ENCODE measurements at places on chromosomes 3 and 15.

- H3K36me3 ChIP-seq: no peaks in the 10 kb centered on the region
- H3K27ac ChIP-seq: no peak overlapping the region
- no peak for DNase-seq
Observed at GRCh38 chr3:176078906-176079305, 1118.4 kb downstream of the TBL1XR1 start.

GRCh38 chr3:110390372-110390771 is 681.2 kb upstream of the NECTIN3 start:
- no peaks in the 10 kb centered on the region for H3K27me3 ChIP-seq
- H3K36me3 ChIP-seq: no peaks in the 10 kb centered on the region
- H3K4me1 ChIP-seq: no peaks in the 10 kb centered on the region
- H3K27ac ChIP-seq: no peak overlapping the region
- no peak overlapping the region for H3K4me3 ChIP-seq

DNA sequence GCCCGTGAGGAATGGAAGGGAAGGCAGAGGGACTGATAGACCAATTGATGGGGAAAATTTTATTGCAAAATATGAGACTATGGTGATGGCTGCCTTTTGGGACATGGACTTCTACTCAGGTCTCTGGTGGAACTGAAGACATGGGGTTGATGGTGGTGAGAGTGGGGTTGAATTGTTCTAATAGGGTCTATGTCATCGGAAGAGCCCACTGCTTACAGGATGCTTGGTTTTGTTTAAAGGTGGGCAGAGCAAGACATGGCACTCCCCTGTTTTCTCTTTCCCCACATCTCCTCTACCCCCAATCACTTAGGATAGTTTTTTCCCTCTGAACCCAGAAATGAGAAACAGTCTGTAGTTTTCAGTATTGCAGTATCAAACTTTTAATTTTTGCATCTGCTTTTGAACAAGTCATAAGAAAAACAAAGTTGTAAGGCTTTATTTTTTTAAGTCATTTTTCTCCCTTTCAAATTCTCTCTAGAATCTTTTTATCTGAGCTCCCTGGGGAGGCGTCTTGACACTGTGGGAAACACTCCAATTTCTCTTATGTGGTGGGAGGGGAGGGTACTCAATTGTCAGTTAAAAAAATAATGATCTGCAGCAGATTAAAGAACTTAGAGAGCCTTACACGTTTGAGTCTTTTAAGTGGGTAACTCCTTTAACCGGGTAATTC is 276.2 kb upstream of the TBC1D5 start:
- H3K4me3 ChIP-seq: no peak overlapping the region
- no peak overlapping the region for H3K27ac ChIP-seq
- no peak for DNase-seq
- peaks cover 21% of the 10 kb centered on the region for H3K4me1 ChIP-seq
- H3K27me3 ChIP-seq: peaks cover 36% of the 10 kb centered on the region

- no peaks in the 10 kb centered on the region for H3K36me3 ChIP-seq
- H3K27me3 ChIP-seq: peaks cover 44% of the 10 kb centered on the region
- H3K27ac ChIP-seq: no peak overlapping the region
- peak; percentile 78 for DNase-seq
- H3K4me1 ChIP-seq: peaks cover 20% of the 10 kb centered on the region
Observed at GRCh38 chr15:69976366-69976994, 121.2 kb downstream of the TLE3 start.

DNA sequence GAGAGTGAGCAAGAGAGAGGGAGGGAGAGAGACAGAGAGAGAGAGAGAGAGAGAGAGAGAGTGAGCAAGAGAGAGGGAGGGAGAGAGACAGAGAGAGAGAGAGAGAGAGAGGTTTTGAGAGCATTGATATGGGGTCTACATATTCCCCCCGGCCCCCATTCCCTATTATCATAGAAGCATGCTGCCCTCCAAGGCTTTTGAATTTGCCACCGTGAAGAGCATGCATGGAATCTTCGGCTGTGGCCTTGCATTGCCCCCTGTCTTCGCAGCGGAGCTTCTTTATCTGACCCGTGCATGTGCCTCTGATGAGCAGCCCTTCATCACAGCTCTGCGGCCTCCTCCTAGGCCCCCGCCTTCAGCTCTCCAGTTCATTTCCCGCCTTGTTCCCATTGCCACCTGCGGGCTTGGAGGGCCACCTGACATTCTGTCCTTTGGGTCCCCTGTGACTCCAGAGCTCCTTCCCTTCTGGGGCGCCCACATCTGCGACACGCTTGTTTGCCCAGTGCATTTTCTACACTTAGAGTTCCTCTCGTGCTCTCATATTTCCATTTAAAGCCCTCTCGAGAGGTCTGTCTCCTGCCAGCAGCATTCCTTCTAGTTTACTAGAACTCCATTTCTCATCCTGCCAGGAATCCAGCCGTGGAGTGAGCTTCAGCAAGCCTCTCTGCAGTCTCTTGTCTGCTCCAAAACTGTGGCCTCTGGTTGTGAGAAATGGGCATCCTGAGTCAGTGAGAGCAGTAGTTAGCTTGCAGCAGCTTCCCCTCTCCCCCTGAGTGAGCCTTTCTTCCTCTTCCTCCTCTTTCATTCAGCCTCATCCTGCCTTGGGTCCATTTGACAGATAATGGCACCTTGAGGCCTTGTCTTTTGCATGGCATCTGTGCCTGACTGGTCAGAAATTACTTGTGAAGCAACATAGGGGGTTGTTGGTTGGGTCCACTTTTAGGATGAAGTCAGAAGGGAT is 25.3 kb downstream of the LPP start:
- H3K4me1 ChIP-seq: peaks cover 69% of the 10 kb centered on the region
- DNase-seq: peak; percentile 23
- peak overlapping the region; percentile 46 for H3K4me3 ChIP-seq

DNA sequence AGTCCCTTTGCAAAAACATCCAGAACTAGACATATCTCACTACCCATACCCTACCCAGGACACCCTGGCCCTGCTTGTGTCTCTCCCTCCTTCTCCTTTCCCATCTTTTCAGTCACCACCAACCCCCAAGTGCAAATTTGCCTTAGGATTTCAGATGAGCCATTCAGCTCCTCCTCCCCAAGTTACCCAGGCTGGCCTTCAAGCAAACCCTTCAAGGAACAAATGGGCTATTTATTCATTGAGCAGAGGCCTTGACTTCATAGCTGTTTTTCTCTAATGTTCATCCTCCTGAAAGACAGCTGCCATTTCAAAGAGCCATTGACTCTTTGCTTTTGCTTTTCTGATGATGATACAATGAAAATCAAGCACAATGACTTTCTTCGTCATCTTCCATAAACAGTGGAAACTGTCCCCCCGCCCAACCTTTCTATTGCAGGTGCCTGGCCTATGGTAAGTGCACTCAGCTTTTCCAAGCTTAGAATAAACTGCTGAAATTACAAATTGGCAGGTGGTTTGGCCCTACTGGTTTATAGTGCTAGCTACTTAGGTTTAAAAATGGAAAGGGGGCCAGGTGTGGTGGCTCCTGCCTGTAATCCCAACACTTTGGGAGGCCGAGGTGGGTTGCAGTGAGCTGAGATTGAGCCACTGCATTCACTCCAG is 26.1 kb upstream of the KLHL6 start:
- H3K27me3 ChIP-seq: peaks cover 24% of the 10 kb centered on the region
- no peak overlapping the region for H3K4me3 ChIP-seq
- DNase-seq: no peak
- H3K27ac ChIP-seq: peak overlapping the region; percentile 81

GRCh38 chr15:43969802-43970375 is 143.1 kb downstream of the WDR76 start:
- H3K27me3 ChIP-seq: peaks cover under 1% of the 10 kb centered on the region
- H3K4me3 ChIP-seq: no peak overlapping the region
- no peaks in the 10 kb centered on the region for H3K36me3 ChIP-seq
- no peak for DNase-seq
- peaks cover 2% of the 10 kb centered on the region for H3K4me1 ChIP-seq
- H3K27ac ChIP-seq: no peak overlapping the region

- no peak overlapping the region for H3K4me3 ChIP-seq
- DNase-seq: no peak
- H3K4me1 ChIP-seq: no peaks in the 10 kb centered on the region
- no peaks in the 10 kb centered on the region for H3K27me3 ChIP-seq
- no peaks in the 10 kb centered on the region for H3K36me3 ChIP-seq
Observed at GRCh38 chr3:173681188-173681678, 283.7 kb downstream of the NLGN1 start.
